Hypothalamus (tissue), 51 donors: ENCODE measurements at places on chromosomes 7 and 10.

GRCh38 chr7:121529003-121529402 lies 132.9 kb upstream of the FAM3C start:
- DNase-seq: no peak

DNA sequence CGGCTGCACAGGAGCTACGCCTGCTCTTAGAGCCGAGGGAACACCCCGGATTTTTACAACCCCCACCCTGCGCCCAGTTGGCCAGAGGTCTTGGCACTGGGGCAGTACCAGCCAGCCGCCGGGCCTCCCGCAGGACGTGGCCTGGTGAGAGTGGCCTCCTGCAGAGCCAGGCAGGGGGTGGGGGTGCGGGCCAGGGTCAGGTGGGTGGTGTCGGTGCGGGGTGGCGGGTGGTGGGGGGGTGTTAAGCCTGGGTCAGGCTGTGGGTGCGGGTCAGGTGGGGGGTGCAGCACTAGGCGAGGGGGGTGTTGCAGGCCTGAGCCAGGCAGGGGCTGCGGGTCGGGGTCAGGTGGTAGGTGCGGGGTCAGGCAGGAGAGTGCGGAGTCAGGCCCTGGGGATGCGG lies 647 bp downstream of the ECHS1 start:
- no peak for DNase-seq

GRCh38 chr10:132540456-132540855 lies 2.9 kb downstream of the INPP5A start:
- DNase-seq: no peak

DNA sequence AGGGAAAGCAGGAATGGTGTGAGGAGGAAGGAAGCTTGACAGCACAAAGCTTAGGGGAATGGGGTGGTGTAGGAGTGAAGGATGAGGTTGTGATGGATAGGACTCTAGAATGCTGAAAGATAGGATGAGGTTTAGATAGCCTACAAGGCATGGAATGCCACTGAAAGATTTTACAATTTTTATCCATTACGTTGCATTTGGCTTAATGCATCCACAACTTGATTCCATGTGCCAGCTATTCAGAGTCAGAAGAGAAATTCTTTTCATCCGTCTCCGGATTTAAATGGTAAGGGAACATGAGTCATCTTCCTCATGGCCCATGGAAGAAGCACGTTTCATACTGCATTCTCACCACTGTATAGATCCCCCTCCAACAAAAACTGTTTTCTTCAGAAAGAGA lies 212.4 kb upstream of the BMPER start:
- no peak for DNase-seq

GRCh38 chr7:154867068-154867467 lies 135.9 kb downstream of the PAXIP1 start:
- DNase-seq: no peak

DNA sequence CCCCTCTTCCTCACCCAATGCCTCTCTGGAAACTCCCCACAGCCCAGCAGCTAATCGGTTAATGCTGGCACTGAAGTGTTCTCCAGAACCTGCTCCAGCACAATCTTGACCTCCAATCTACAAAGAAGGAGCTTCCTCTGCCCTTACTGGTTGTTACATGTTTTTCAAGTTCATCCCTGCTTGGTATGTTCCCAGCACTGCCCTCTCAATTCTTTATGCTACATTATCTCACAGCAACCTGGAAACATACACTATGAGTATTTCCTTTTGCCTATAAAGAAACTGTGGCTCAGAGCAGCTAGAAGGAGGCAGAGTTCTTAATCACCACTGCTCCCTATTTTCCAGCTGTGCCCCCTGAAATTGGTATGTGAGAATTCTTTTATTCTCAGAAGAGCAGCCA lies 84.1 kb upstream of the KMT2E start:
- no peak for DNase-seq

DNA sequence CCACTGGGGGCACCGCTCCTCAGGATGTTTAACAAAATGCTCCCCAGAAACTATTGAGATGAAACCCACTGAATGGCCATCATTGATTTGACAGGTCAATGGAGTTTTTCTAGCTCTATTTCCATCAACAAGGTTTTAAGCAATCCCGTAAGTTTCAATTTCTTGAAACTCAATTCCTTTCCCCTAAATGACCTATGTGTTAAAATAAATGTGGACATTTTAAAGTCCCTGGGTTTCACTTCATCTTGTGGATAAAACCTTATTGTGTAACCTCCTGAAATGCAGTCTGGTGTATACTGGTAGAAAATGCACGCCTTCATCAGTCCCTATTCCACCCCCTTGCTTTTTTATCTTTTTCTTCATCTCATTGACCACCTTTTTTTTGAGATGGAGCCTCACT lies 8.9 kb upstream of the C7orf33 start:
- DNase-seq: no peak
